ENCODE measurements at places on chromosomes 6 and 20.

- no peak for DNase-seq
Observed at GRCh38 chr20:57282670-57283361, 16.4 kb upstream of the BMP7 start.

DNA sequence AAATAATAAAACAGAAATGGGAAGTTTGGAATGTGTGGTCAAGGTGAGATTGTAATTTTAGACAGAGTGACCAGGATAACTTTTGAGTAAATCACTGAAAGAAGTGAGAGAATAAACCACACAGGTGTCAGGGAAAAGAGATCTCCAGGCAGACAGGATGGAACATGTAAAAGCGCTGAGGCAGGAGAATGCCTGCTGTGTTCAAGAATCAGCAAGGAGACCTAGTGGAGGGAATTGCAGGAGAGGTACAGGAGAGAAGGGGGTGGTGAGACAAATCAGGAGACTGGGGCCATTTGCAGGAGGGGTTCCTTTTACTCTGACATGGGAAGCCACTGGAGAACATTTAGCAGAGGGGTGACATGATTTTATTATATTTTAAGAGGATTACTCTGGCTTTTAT lies 456.7 kb downstream of the NKAIN2 start:
- DNase-seq: no peak

GRCh38 chr6:165760126-165760802 lies 97.2 kb upstream of the PDE10A start:
- no peak for DNase-seq

DNA sequence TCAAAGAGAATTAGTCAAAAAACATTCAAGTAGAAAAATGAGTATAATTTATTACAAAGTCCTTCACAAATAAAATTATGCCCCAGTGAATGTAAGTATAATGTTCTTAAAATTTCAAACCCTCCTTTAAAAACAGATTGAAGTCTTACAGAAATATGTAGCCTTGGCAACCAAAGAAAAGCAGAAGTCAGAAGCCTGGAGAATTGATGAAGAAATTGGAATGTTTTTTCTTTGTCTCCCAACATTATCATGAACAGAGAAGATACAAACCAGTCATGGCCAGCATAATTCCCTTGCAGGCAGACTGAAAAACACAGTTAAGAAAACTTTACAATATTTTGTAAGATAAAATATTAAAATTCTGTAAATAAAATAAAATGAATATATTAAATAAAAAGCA lies 221.9 kb downstream of the TBC1D32 start:
- DNase-seq: no peak

GRCh38 chr6:99241905-99242534 lies 107.5 kb downstream of the FAXC start:
- no peak for DNase-seq

GRCh38 chr6:21596949-21597682 lies 3.6 kb downstream of the SOX4 start:
- DNase-seq: no peak

DNA sequence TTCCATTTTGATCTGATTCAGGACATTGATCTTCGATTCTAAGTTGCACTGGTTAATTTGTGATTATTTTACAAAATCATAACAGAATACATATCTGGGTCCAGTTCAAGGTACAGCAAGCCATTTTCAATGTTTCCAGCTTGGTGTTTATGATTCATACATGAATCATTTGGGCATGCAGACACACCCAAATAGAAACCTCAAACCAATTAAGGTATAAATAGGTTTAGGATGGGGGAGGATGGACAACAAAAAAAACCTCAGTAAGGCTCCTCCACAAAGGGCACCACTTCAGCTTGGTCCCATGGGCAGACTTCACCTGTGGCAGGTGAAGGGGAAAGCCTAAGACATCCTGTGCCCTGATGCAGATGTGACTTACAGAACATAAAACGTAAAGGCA lies 192.7 kb downstream of the KHDC1L start:
- DNase-seq: no peak

DNA sequence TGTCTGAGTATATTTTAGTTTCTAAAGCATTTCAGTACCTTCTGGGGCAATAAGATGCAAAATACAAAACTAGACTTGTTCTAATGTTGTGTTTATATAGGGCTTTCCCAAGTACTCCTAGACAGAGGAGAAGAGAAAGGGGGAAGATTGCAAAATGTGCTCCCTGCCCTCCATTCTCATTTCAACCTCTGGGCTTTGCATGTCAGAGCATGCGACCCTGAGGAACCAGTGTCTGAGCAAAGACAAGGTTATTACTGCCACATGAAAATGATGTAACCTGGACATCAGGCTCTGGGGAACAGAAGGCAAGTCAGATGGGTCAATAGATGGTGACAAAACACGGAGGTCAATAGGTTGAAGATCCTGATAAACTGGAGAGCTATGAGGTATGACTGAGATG lies 253.5 kb upstream of the TCF21 start:
- no peak for DNase-seq

DNA sequence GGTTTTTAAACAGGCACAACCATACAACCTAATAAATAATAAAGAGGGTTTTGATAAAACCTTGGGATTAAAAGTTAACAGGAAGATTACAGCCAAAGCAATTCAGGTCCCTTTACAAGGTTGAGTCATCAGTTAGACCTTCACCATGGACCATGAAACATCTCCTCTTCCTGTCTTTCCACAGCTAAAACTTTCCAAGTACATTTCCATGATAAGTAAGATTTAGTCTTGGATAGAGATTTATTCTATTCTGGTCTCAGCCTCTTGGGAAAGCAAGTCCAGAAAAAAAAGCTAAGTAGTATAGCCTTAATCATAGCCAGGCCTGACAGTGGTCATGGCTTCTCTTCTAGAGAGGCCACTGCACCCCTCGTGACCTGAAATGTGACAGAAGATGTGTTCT lies 2.9 kb upstream of the PRSS35 start:
- DNase-seq: no peak

GRCh38 chr20:25005661-25006060 lies 13.1 kb upstream of the APMAP start:
- DNase-seq: peak; percentile 29

DNA sequence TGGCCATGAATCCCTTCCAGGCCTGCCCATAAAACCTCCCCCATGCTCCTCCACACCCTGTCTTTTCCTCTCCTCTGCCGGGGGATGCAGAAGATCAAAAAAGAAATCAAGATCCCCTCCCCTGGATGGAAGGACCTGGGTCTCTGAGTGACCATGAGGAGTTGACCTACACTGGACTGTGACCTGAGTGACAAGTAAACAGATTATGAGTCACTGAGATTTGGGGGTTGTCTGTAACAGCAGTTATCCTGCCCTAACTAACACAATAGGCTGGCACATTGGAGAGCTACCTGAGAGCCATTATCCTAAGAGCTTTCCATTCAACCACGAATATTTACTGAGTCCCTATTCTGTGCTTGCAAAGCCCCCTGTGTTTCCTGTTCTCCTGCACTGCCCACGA lies 28.4 kb upstream of the SIRPA start:
- no peak for DNase-seq

DNA sequence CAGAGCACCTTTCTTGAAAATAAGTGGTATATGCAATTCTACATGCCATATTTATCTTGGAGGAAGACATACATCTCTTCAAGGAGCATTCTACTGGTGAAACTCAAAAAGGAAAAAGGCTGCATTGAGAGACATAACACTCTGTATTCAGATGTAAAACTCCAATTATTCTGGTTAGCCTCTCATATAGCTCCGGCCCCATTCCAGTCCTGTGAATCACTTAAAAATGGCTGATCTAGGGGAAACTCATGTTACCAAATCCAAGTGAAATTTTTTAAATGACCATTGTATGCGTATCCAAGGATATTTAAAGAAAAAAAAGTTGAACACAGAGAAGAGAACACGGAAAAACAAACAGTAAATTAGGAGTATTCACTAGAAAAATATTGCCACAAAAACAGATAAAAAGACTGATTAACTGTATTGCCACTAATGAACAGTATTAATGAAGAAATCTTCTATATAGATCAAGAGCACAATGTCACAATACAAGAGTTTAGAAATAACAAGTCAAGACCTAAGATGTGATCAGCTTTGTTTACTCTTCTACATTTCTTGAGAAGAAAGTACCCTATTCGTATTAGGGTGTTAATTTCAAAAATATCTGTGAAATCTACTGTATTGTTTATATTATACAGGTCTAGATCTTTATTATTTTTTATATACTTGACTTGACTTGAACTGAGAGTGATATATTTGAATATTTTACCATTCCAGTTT lies 124.5 kb upstream of the GJE1 start:
- DNase-seq: no peak
